ENCODE measurements at places on chromosomes 3 and 15.
A peak's percentile ranks its signal among the peaks of the same experiment; 100 is the strongest.

GRCh38 chr15:47786371-47786770, 69.1 kb downstream of the SEMA6D start:
- no peak for DNase-seq

- no peak for DNase-seq
These were observed 196.4 kb downstream of the RPLP1 start for GRCh38 chr15:69648775-69649735.

DNA sequence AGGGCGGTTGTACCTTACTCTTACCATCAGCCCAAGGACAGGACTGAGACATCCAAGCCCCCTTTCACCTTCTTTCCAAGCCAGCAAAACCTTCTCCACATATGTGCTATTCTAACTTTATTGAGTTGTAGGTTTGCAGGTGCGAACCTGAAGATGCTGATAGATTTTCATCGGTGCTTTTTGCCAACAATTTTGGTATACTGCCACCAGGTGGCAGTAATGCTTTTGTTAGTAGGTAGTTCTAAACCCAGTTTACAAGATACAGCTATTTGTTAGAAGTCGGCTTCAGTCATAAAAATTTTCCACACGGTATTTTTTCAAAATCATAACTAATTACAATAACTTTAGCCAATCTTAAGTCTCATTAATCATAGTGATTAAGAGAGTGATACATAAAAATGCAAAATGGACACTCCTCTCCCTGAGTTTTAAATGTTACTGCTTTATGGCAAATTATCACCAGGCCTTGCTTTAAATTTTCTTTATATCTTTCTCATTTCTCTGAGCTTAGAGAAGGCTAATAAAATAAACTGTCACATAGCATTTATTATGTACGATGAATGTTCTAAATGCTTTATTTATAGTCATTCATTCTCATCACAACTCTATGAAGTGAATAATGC, 636 bp downstream of the TBC1D21 start:
- peak; percentile 22 for DNase-seq

DNA sequence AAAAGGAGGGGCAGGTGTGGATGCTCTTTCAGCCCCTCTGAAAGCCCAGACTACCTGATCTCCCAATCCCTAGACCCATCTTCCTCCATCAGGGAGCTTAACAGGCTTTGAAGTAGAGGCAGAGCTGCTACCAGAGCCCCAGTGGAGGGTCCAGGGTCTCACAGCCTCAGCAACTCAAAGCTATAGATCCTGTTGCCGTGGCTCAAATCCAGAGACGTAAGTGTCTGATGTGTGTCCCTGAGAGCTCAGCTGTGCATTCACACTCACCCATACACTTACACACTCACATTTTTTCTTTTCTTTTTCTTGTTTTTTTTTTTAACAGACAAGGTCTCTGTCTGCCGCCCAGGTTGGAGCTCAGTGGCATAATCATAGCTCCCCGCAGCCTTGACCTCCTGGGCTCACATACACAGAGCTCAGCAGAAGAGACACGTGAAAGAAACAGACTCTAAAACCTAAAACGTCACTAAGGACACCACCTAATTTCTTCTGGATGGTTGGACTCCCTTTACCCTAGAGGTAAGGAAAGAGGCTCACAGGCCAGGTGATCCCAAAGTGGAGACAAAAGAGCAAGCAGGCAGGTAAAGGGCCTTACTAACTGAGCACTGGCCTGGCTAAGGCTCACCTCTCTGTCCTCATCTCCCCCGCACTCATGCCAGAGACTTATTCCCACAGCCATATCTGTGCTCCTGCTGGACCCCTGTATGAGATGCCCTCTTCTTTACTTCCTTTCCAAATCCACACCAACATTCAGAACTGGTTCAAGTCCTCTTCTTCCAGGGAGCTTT, 80.7 kb downstream of the SCN11A start:
- DNase-seq, result no peak

GRCh38 chr3:23685541-23686258, 120.1 kb upstream of the UBE2E1 start:
- no peak for DNase-seq

DNA sequence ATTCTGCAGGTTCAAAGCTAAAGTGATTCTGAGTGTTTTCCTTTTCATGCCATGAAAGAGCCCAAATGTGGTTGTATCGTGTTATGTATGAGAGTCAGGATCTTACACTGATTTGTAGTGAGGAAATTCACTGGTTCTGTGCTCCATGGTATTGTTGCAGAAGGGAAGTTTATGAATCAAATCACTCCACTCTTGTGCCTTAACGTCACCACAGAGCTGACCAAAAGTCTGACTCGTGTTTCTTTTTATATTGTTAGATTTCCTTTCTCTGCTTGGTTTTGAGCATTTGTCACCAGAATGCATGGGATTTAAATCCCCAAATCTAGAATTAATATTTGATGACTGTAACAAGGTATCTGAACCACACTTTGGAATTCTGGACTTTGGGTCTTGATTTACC, 29.1 kb upstream of the SLC30A4 start:
- no peak for DNase-seq

GRCh38 chr3:143067201-143067600, 52.4 kb upstream of the CHST2 start:
- no peak for DNase-seq

- no peak for DNase-seq
These were observed 34.2 kb upstream of the MTMR14 start for GRCh38 chr3:9615003-9615628.

DNA sequence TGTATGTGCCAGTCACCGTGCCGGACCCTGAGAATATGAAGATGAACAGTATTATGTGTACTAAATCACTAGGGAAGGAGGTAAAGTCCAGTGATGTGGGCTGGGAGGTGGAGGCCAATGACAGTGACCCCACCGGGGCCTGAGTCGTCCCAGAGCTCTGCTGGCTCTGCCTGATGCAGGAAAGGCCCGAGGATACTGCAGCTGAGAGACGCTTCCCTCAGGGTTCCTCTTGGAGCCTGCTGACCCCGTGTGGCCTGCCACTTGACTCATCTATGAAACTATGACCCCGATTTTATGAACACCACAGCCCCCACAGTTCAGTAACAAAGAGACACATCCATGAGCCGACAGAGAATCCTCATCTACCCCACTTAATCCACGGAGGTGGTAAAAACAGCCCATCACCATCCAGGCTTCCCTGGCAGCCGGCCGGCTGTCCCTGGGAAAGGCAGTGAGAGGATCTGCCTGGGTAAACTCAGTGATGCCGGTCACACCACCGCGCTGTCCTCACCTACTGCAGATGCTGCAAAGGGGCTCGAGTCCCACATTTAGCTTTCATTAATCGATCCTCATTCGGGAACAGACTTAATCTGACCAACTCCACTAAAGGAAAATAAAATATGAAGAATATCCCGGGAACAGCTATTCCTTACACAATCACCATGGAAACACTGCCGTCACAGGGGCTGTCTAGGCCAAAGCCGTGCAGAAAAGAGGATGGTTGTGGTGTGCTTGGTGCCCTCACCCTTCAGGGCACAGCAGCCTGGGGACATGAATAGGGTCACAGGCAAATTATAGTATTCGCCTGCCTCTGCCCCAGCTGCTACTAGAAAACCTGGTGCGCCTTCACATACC, 82.9 kb downstream of the ARRDC4 start:
- no peak for DNase-seq

DNA sequence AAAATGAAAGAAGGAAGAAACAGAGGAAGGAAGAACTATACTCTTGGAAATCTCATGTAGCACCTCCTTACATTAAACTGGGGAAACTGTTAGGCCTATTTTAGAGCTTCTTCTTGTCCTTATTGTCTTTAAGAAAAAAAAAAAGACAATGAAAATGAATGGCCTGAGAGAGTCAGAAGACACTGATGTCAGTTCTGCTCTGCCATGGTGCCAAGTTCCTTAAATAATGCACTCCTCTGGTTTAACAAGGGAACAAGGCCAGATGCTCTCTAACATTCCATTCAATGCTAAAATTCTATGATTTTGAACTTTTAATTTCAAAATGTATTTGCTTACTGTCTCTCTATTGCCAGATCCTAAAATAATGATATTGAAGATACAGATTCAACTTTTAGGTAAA, 4.4 kb upstream of the MBNL1 start:
- DNase-seq, result no peak

DNA sequence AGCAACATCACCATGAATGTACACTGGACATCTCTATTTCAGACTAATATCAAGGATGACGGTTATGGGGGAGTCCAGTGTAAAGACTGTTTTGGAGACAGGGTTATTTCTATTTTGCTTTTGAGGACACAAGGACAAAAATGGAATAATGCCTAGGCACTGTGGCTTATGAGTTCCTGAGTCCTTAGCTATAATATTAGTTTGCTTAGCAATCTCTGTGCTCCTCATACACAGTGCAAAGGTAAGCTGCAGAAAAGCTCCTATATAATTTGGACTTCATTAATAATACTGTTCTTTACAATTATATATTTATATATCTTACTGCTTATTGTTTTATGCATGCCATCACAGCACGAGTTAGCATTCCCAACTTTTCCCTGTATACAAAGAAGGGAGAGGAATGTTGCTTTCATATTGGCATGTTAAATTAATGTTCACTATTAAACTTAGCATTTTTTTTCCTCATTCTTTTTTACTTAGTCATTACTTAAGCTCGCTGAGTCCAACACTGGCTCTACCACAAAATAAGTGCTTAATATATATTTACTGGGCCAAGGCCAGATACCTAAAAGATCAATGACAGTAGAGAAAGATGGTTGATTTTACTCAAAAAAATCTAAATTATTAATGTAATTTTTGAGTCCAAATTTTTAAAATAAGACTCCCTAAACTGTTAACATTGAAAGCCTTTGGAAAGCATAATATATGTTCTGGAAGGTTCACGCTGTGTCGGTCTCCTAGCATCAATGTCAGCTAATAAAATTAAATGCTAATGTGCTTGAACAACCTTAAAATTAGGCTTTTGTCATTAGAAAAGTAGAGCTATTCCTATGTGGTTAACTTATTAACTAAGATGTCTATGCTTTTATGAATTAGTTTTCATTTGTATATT, 13.8 kb downstream of the THBS1 start:
- no peak for DNase-seq

GRCh38 chr3:81998139-81998755, 236.8 kb upstream of the GBE1 start:
- no peak for DNase-seq

DNA sequence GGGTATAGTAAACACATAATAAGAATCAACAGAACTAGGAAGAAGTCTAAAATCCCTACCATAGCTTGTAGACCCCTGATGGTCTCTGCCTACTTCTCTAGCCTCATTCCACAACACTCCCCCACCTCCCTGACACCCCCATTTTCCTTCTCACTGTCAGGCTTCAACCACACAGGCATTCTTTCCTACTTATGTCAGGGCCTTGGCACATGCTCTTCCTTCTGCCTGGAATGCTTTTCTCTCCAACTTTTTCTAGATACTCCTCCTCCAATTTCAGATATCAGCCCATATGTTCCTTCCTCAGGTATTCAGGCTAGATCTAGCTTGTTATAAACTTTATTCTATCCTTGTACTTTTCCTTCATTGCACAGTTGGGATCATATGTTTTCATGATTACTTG, 106.0 kb upstream of the MRPL3 start:
- no peak for DNase-seq

DNA sequence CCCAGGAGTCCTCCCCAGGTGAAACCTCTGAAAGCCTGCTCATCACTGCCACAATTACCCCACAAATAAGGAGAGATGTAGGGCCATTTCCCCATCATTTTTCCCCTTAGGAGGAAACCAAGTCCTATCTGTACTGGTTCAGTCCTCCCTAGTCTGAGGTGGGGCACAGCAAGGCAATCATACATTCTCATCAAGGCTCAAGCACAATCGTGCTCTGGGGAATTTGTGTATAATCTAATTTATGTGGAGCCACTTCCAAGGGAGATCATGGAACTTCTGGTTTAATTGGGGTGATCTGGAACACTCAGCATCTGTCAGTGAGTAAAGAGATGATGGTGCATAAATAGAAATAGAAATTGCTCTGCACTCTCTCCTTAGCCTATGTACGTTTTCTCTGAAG, 546.9 kb downstream of the IGSF11 start:
- no peak for DNase-seq

DNA sequence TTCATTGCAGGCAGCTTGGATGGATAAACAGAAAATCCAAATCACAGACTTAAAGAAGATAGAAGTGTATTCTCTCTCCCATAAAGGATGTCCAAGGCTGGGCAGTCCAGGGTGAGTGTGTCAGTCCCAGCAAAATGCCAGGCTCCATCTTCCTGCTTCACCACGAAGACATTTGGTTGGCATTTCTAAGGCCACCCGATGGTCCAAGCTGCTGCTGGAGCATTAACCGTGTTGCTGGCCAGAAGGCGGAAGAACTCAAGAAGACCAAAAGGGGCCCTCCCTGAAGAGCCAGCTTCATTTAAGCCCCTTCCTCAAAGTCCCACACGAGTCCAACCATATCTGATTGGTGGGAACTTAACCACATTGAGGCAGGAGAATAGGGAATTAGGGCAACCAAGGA, 3.0 kb upstream of the CYP11A1 start:
- DNase-seq, result no peak

GRCh38 chr15:31207246-31207645, 105.7 kb upstream of the TRPM1 start:
- no peak for DNase-seq

- no peak for DNase-seq
These were observed 145.0 kb downstream of the ARNT2 start for GRCh38 chr15:80549191-80549590.

- no peak for DNase-seq
These were observed 51.6 kb upstream of the CMTM8 start for GRCh38 chr3:32186876-32187275.

GRCh38 chr3:20683910-20684309, 497.9 kb upstream of the SGO1 start:
- no peak for DNase-seq

GRCh38 chr3:141000027-141000663, 51.0 kb upstream of the SPSB4 start:
- DNase-seq, result peak; percentile 28

DNA sequence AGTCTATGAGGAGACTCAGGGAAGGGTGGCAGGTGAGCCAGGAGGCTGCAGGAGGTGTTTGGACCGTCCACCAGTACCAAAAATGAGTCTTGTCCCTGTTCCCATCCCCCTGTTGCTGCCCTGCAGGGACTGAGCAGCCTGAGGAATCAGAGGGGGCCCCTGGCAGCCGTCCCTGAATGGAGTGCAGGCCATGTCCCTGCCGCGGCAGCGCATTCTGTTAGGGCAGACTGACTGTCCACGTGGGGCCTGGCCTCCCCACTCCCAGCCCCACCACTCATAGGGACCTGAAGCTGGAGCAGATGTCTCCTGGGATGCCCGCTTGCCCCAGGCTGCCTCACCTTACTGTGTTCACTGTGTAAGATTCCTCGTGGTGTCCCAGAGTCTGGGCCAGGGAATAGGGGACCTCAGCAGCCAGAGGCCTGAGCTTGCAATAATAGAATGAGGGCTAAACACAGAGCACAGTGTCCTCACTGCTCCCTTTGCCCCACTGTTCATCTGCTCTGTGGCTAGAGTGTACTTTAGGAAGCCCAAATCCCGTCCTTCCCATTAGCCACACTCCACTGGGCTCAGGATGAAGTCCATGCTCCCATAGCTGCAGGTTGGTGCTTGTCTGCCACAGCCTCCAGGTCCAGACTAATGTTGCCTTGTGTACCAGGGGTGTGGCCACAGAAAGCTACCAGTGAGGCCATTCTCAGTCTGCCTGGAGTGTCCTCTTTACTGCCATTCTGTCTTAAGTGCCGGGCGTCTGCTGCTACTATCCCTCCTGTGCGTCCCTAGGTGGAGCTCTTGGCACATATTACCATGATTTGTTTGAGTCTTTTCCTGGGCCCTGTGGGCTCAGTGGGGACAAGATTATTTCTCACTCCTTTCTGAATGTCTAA, 63.2 kb downstream of the HCN4 start:
- no peak for DNase-seq

- DNase-seq, result no peak
These were observed 58.6 kb upstream of the TMEM108 start for GRCh38 chr3:132979606-132980005.

- no peak for DNase-seq
These were observed 311.6 kb upstream of the CNTN4 start for GRCh38 chr3:1787094-1787493.

All from stimulated activated CD4-positive, alpha-beta T cell treated with anti-CD3 and anti-CD28 coated beads, Interleukin-1b, Interleukin-23, amount 100 ng/mL, for 4 hours (primary cell).